ENCODE measurements at places on chromosomes 7 and 10.

- no peak for DNase-seq
These were observed 8.4 kb downstream of the PLXDC2 start for GRCh38 chr10:19824381-19825342.

DNA sequence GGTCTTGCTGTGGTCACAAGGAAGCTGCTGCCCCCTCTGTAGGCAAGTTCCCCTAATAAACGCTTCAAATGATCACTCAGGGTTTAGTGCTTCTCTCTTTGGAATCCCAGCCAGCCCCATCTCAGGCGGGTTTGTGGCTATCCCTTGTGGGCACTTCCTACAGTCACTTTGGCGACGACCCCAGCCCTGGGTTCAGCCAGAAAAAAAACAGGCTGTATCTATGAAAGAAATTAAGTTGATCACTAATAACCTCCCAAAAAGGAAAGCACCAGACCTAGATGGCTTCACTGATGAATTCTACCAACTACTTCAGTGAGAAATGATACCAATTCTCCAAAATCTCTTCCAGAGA, 208.2 kb downstream of the MAD1L1 start:
- DNase-seq, result no peak

GRCh38 chr10:100535338-100535714, 417 bp upstream of the HIF1AN start:
- no peak for DNase-seq

DNA sequence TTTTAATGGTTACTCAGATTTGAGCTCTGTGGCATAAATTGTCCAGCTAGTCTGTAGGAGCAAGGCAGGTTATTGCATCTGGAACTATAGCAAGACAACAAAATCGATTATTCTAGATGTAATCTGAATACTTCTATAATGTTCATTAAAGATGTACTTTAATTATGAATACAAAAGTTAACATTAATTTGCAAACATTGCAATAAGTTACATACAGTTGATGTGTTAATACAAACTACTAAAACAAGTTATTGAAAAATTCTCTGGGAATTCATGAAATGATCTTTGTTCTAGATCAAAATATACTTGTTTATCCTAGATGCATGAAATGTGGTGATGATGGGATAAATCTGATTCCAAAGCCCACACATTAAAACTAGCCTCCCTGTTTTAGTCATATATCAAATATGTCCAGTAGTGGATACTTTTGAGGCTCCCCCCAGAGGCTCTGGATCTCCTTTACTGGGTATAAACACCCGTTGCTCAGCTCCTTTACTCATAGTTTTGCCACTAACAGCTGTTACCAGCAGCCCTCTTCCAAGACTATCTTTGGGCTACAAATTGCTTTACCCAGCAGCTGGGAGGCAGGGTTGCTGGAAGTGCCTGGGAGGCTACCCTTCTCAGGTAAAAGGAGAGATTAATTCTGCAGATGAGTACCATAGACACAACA, 78.1 kb downstream of the ARL4A start:
- DNase-seq, result no peak

DNA sequence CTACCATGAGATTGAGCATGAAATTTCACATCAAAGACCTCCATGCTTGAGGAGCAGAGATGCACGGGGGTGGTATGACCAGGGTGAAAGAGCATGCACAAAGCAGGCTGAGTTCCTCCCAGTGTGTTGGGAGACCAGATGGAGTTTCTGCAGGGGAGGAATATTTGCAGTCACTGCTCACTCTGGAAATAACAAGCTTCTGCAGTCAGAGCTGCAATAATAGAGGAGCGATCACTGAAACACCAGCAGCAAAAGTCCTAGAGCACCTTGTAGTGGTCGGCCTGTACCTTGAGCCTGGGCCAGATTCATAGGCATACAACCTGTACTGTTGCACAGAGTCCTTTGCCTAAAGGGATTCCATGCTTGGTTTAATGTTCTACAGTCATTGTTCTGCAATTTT, 184.5 kb upstream of the SP8 start:
- no peak for DNase-seq

DNA sequence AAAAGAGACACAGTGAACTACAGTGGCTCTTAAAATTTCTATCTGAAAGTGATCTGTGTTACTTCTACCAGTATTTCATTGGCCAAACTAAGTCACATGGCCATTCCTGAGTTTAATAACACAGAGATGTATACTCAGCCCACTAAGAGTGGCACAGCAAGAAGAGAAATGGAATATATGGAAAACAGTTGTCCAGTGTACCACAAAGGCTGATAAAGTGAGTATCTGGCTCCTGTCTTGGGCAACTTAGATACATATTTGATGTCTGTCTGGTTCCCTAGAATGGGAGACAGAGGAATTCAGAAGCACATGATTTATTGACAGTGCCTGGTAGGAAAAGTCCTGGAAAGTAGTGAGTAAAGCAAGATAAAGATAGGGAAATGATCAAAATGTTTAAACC, 10.1 kb upstream of the PON1 start:
- no peak for DNase-seq

GRCh38 chr7:479115-479947, 40.3 kb downstream of the PDGFA start:
- DNase-seq, result no peak

DNA sequence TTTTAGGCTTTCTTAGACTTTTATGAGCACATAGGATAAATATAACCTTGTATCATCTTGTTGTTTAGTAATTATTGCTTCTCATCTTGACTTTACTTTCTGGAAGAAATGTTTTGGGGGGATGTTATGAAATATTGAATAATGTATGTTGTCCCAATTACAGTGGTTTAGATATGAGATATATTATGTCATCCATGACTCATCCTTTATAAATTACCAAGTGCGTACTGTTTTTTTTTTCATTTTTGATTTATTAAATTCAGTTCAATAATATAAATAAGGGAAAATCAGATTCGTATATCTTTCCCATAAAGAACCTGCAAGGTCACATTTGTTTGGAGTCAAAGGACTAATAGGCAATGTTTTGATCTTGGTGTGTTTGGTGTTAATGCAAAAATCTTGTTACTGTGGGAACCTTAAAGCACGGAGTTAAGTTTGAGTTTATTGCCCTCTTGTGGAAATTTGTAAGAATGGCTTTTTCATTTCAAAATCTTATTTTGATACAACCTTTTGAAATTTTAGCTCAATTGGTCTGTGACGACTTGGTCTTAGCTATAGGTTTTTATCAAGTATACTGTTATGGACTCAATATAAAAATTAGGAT, 108.6 kb downstream of the SRI start:
- DNase-seq, result no peak

All from right renal cortex interstitium (tissue), 3 donors.